ENCODE measurements at places on chromosomes 2 and 18. TPM values are rescaled to one million over a fixed set of nuclear protein-coding genes. Genes with fewer than 3 reads are reported as not detected.

- DNase-seq = no peak
Observed at GRCh38 chr2:174664084-174664759, 66.6 kb upstream of the WIPF1 start.

GRCh38 chr18:24802456-24802855 lies 342.0 kb downstream of the HRH4 start:
- DNase-seq = no peak

DNA sequence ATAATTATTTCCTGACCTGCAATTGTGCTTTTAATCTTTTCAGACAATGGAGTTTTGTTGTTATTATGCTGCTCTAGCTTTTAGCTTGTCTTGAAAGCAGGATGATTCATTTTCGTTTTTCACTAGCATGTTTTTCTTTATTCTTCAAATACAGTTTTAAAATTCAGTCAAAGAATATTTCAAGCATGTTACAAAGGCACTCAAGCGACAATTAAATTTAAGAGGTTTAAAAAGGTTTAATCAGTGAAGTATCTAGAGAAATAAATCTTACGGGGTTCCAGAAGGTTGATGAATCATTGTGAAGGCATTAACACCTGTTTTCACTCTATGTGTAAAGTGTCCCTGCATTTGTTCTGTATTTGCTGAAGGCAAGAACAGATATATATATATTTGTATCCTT lies 390.7 kb upstream of the TMEFF2 start:
- no peak for DNase-seq

The FOXD4L1 gene
- 0.19 TPM for polyA plus RNA-seq

- no peak for DNase-seq
Observed at GRCh38 chr2:195503208-195503607, 153.8 kb upstream of the SLC39A10 start.

DNA sequence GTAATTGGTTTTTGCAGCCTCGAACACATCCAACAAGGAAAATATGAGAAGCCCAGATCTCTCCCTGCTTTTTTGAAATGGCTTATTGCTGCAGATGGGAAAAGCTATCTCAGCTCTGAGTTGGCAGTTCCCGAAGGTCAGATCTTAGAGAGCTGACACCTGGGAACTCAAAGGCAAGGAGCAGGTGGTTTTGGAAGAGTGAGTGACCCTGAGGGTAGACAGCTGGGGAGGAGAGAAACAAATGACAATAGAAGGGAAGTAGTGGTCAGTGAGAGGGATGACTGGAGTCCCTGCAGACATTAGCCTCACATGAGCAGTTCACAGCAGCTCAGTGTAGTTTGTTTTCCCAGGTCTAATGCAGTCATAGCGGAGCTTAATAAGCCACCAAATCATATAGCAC lies 317.9 kb downstream of the STK39 start:
- no peak for DNase-seq

DNA sequence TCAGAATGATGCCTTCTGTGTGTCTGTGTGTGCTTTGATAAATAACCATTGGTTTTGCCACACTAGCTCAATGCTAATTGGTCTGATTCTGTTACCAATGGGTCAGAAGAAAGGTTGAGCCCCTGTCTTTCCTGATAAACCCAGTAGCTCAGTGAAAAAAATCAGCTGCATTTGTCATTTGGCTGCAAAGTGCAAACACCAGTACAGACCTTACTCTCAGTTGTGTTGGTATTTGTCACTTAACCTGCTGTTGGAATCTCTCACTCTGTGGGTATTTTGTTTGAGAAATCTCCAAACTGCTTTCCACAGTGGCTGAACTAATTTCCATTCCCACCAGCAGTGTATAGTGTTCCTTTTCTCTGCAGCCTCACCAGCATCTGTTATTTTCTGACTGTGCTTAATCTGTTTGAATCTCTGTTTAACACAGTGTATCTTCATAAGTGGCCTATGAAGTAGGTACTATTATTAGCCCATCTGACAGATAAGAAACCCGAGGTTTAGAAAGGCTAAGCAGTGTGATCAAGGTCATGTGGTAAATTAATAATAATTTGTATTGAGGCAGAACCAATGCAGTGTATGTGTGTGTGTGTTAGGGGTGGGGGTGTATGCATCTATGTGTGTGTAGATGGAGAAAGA lies 26.7 kb downstream of the LIMS1 start:
- no peak for DNase-seq

GRCh38 chr2:232981767-232982360 lies 31.2 kb downstream of the NGEF start:
- DNase-seq = no peak

DNA sequence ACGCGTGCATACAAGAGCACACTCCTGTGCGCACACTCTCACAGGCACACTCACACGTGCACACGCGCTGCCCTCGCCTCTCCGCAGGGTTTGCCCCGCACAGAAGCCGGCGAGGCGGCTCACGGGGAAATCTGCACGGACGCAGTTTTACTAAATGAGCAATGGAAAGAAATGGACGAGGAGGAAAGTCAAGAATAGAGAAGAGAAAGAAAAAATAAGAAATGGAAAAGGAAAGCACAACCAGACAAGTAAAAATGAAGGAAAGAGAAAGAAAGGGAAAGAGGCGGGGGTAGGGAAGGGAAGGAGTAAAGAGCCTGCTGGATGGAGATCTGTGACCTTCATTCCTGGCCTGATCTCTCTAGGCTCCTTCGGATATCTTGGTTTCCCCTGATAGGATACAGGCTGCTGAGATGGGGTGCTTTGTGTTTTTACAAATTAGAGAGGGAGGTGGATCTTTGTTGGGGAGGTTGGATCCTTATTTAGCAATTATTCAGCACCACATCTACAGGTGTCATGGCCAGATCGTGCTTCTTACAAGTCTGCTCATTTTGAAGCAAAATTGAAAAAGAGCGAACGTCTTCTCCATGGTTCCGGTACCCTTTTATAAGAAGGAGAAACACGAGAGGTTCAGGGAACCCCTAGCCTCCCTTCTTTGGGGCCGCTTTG lies 693 bp upstream of the LRP2 start:
- DNase-seq = no peak

DNA sequence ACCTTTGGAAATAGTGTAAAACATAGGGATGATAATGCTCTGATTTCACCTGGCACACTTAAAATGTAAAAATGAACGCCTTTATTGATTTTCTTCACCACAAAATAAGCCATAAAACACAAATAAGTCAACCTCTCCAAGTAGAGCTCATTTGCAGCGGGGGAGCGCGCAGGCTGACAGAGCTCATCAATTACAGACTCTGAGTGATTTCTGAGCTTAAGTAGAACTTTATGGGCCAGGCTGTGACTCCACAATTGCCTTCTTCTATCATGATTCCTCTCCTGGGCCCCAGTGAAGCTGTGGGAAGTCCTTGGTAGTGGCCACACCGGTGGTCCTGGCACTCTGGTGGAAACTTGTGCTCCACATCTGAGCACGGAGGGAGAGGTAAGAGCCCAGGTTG lies 789.0 kb upstream of the RAB6C start:
- DNase-seq = no peak

- DNase-seq = no peak
Observed at GRCh38 chr18:37489998-37490397, 75.6 kb downstream of the CELF4 start.

DNA sequence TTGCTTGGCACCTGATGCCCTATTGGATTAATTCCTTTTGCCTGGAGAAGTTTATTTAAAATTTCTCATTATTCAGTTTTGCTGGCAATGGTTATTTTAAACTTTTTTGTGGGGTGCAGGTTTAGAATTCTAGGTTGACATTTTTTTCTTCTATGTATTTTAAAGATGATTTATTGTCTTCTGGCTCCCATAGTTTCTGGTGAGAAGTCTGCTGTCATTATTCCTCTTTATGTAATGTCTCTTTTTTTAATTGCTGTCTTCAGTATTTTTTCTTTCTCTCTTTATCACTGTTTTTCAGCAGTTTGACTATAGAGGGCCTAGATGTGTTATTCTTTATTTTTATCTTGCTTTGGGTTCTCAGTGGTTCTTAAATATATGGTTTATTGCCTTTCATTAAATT lies 182.2 kb upstream of the STON1 start:
- no peak for DNase-seq

DNA sequence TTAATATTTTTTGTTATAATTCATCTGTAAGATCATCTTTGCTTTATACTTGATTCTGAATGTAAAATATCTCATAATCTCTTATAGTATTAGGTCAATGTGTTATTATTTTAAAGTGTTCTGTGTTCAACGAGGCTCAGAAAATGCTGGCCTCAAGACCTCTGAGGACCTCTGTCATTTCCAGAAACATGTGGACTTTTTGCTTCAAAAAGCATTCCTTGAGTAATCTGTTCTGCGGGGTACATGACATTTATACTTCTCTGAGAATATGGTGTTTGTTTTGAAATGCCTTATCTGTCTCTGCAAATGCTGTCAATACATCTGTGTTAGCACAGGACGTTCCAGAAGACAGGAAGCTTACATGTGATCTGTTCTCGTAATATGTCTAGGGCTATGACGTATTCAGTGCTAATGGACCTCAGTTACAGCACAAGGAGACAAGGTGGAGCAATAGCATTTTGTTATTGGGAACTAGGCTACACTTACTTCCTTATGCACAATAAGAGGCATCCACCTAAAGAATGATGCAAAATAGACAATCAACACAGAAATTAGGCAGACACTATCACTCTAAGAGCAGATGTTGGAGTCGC lies 37.6 kb upstream of the IL1RL1 start:
- DNase-seq = no peak

DNA sequence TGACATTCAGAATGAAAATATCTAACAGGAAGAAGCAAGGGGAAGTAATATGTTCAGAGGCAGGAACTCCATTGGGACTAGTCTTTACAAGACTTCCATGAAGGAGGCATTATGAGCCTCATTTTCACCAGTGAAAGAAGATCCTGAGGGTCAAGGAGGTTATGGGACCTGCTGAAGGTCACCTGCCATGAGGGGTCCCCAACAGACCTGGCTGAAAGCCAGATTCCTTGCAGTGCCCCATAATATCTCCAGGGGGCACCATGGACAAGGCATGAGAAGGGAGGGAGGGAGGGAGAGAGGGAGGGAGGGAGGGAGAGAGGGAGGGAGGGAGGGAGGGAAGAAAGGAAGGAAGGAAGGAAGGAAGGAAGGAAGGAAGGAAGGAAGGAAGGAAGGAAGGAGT lies 27.9 kb downstream of the XDH start:
- DNase-seq = no peak

DNA sequence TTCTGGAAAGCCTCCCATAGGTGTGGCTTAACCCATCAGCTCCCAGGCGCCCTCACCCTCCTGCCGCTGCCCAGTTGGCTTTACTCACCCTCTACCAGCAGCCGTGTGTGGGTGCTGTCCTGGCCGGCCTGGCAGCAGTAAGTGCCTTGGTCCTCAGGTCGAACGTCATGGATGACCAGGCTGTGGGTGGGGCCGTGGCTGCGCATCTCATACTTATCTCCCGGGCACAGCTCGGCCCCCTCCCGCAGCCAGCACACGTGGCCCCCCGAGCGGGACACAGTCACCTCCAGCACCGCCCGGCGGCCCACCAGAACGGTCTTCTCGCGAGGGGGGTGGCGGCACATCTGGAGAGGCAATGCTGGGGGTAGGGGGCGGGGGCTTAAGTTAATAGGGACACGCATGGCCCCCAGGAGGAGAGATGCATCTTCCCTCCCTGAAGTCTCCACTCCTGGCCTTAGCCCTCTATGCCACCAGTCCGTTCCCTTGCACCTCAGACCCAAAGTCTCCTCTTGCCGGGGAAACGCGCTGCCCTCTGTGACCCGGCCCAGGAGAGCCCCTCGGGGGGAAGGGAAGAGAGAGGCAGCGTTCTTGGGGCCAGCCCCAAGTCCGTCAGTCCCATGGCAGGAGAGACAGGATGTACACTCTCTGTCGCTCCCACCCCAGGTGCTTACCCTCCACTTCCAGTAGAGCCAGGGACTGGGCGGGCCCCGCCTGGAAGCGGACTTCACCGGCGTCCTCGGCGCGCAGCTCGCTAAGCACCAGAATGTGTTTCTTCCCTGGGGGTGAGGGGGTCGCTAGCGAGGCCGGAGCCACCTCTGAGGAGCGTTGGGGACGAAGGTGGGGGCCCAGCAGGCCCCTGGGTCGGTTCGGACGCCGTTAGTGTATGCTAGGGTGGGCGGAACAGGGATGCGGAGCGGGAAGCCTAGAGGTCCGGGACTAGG lies 7.9 kb downstream of the TMEM198 start:
- DNase-seq = no peak

The CABYR gene
- polyA plus RNA-seq = not detected

DNA sequence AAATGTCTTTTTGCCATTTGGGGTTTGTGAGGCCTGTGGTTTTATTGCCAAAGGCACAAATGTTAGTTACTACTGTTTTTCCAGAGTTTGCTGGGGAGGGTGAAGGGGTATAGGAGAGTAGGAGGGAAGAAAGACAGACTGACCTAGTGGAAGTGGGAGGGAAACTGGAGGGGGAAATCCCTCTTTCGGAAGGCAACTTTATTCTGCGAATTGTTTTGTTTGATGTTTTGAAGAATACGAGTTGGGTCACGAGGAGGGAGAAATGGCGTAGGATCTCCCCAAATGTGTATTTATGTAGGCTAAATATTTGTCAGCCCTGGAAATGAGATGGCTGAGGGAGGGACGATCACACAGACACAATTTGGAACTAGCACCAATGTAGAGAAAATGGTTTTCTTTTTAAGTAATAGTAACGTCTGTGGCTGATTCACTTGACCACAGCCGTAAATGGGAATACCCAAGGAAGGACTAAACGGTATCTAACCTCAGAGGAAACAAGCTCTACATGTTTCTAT lies 172.3 kb downstream of the ICOS start:
- DNase-seq = no peak

DNA sequence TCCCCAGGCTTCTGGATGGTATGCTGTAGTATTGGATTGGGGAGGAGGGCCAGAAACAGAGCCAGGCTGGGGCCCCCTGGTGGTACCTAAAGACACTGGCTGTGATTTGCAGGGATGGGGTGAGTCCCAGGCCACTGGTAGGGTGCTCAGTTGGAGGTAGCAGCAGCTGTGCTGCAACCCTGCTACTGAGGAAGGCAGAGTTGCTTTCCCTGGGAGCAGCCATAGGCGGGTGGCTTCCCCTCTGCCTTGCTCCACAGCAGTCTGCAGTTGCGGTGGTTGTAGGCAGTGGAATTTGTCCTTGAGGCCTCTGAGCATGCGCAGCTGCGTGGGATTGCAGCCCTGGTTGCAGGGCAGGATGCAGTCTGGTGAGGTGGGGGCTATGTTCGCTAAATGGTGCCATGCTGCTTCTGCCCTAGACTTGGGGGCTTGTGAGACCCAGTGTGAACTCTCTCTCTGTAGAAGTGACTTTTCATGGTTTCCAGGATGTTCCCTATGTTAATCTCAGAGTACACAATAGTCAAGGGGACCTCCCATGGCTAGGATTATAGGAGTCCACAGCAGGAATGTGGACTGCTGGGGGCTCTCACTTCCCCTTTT lies 443.5 kb downstream of the XIRP2 start:
- DNase-seq = no peak

GRCh38 chr18:8948471-8949149 lies 153.9 kb upstream of the NDUFV2 start:
- DNase-seq = no peak

GRCh38 chr18:73043211-73043610 lies 175.4 kb upstream of the NETO1 start:
- no peak for DNase-seq

The E2F6 gene
- 20.7 TPM for polyA plus RNA-seq

The LDLRAD4 gene
- polyA plus RNA-seq = 2.0 TPM

The EPG5 gene
- 5.8 TPM for polyA plus RNA-seq

All from psoas muscle (tissue), 8 donors.